ENCODE measurements at places on chromosomes 3 and 15.

DNA sequence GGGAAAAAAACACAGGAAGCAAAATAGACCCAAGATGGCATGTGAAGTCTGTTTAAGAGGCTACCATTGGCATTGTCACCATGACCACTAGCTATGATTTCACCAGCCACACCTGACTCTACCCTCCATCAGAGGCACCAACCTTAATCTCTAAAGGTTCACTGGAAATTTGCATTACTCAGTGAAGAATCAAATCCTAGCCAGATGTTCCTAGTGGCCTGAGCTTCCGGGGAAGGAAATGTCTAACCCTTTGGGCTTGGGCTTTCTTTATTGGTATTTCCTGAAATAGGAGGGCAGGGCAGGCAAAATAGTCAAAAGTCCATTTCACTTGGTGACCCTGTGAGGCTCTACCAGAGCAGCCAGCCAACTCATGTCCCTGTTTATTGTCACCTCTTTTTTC lies 110.9 kb upstream of the PHLDB2 start:
- no peak for DNase-seq

DNA sequence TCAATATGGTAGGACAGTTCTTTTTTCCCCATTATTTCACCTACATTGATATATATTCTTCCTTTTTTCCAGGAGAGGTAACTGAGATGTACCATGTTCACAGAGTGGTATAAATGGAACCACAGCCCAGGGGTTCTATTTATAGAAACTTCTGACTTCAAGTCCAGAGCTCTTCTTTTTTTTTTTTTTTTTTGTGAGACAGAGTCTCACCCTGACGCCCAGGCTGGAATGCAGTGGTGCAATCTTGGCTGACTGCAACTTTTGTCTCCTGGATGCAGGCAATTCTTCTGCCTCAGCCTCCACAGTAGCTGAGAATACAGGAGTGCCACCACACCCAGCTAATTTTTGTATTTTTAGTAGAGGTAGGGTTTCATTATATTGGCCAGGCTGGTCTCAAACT lies 267.1 kb upstream of the TPRG1 start:
- peak; percentile 33 for DNase-seq

- no peak for DNase-seq
Observed at GRCh38 chr3:69983546-69984265, 15.8 kb upstream of the SAMMSON start.

DNA sequence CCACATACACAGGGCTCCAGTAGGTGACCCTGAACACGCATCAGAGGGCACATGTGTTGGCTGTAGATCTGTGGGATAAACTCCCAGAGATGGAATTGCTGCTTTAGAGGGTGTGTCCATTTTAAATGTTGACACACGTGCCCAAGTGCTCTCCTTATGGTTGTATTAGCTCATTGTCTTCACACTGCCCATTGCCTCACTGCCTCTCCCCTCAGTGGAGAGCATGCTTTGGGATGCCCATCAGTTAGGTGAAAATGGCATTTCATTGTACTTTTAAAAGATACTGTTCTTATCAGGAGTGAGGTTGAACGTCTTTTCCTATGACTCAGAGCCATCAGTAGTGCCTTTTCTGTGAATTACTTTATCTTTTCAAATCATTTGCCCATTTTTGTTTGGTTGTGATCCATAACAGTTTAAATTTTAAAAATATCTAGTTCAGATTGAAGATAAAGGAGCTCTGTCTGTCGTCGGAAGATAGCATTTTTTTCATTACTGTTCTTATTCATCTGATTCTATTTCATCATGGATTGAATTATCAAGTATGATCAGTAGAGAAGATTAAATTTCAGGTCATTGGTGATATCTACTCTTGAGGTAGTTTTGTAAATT lies 120.7 kb downstream of the CHDH start:
- no peak for DNase-seq

DNA sequence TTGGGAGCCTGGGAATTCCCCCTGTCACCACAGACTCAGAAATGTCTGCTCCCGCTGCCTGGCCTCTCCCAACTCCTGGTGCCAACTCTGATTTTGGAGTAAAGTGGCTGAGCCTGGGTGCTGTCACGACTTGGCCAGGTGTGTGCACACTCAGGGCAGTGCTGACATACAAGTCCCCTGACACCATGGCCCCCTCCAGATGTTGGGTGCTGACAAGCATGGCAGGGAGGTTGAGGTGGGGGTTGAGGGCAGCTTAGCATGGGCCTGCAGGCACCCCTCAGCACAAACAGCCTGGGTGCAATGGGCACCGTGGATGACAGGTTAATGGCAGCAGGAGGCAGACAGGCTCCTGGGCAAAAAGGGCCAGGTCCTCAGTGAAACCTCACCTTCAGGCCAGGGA lies 511.2 kb downstream of the SQOR start:
- DNase-seq = no peak

- DNase-seq = no peak
Observed at GRCh38 chr3:21745966-21746365, 5.0 kb downstream of the ZNF385D start.

DNA sequence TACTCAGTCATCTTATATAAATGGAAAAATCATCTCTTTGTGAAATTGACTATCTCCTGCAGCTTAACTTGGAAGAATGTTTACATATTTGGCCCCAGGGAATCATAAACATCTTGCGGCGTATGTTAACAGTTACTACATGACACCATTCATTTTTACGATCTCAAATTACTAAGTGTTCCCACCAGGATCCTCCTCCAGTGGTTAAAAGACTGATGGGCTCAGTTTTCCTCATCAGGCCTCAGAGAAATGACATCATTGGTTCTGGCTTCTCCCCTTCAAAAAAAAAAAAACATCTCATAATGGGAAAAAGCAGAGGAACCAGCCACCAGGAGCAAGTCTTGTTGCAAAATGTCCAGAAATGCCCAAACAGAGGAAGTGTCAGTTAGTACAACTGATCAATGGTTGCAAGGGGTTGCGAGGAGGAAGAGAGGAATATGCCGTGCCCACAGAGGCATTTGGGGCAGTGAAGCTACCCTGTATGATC lies 70.5 kb upstream of the LIPC start:
- peak; percentile 54 for DNase-seq

DNA sequence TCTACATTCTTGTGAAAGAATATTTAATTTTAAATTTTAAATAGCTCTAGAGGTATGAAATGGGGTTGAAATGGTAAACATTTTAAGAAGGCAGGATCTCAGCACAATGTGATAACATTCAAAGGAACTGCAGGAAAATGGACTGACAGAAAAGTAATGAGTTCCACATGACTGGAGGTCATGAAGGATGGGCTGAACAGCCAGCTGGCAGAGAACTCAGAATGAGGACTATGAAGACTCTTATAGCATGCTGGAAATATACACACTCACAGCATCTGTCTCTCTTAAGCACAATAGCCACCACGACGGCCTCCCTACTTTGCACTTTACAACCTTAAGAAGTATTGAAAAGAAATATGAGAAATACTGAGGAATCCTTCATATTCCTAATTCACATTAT lies 94.7 kb downstream of the TNIK start:
- no peak for DNase-seq

DNA sequence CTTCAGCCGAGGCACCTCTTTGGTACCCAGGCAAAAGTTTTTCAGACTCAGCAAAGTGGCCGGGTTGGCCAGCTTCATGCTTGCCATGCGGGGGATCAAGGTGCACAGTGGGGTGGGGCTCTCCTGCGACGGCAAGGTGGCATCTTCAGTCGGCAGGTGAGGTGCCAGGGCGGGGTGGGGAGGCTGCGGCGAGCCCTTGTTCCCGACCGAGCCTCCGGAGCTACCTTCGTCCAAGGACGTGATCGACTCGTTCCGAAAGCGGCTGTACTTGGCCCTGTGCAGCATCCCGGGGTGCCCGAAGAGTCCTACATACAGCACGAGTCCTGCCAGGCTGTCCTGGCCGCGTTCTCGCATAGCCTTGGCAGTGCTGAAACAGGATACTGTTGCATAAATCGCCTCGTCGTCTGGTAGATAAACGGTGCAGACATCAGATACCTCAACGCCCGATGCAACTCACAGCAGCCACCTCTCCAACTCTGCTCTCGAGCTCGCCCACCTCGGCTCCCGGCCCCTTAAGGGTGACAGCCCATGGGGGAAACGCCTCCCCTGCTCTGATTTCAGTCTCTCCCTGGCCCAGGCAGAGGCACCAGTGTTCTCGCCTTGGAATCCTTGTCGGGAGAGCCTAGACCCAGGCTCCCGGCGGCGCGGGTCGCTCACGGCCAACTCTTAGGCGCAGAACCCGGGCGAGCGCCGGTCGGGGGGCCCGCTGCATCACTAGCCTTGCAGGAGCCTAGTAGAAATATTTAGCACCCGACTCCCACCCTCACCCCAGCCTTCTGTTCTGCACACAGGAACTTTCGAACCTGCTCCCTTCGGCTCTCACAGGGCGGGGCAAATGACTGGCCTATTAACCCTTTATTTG lies 826 bp downstream of the SHC4 start:
- peak; percentile 27 for DNase-seq
